ENCODE measurements at places on chromosomes 4 and X.

DNA sequence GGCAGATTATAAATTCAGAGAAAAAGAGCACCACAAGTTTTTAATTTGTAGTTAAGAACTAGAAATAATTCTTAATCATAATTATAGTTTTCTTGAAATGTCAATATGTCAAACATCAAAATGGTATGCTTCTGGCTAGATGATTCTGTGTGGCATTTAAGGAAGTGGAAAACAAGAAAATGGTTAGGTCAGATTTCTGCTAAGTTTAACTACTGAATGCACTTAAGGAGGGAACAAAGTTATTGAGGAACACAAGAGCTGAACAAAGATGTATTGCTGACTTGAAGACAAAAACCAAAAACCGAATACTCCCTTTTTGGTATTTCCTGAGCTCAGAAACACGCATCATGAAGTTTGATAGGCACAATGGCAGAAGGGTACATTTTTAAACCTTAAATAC lies 58.7 kb upstream of the GPR34 start:
- DNase-seq = no peak

GRCh38 chr4:169295822-169296221 lies 25.1 kb upstream of the SH3RF1 start:
- no peak for DNase-seq

GRCh38 chrX:79107891-79108718 lies 36.4 kb upstream of the GPR174 start:
- no peak for DNase-seq

DNA sequence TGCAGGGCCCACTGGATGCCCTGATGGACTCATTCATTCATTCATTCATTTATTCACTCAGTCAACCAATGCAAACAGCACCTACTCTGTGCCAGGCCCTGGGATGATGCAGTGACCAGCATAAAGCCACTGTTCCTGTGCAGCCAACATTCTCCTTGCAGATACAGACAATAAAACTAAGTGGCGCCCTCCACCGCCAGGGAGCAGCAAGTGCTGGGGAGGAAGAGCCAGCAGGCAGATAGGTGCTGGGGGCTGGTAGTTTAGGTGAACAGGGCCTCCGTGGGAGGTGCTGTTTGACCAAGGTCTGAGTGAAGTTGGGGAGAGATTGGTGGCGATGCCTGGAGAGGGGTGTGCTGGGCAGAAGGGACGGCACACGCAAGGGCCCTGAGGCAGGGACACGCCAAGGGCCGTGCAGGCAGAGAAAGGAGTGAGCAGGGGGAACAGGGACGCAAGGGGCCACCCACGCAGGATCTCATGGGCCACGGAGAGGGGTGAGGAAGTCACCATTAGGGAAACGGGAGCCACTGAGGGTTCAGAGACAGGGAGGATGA lies 65.5 kb downstream of the WFS1 start:
- DNase-seq = no peak

- no peak for DNase-seq
Observed at GRCh38 chr4:33429971-33430370, 2709.8 kb downstream of the PCDH7 start.

GRCh38 chr4:3231471-3231870 lies 17.5 kb upstream of the MSANTD1 start:
- no peak for DNase-seq

GRCh38 chr4:110533940-110534339 lies 58.0 kb downstream of the ENPEP start:
- no peak for DNase-seq

DNA sequence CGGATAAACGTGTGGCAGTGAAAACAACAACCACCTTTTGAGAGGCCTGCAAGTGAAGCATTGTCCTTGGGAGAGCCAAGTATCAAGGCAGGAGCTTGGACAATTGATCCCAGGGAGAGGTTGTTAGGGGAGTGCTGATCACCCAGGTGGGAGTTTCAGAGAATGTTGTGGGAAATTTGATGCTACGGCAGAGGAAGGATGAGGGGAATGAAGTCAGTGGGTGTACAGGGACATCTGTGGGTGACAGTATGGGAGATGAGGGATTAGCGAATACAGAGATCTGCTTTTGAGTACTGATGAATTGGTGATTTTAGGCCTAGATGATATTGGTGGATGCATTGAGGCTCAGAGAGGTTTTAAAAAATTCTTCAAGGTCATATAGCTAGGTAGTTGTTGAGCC lies 4.3 kb downstream of the GNL3L start:
- DNase-seq = no peak

DNA sequence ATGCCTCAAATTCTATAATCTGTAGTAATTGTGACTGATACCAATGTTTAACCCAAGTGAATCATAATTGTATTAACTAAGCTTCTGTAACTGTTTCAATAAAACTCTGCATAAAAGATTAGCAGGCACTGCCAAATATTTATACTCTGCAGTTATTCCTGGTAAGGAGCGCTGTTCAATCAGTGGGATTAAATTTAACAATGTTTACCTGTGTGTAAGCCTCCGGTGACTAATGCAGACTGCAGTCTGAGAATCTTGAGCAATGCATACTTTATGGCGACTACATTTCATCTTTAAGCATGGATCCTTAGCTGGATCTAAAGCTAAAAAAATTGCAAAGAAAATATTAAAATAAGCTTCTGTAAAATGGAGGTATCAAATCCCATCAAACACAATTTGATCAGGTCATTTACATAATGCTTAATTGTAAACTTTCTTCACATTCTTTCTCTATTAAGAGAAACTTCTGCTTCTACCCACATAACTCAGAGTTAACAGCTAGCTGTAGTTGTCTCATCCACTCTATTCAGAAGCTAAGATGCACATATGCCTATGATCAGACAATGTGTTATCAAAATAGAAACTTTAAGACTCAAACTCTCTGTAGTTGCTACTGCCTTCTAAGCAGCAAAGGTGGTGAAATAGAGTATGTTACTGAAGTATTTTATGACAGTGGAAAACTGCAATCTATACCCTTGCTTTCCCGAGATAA lies 234.0 kb downstream of the SPOCK3 start:
- DNase-seq = no peak

DNA sequence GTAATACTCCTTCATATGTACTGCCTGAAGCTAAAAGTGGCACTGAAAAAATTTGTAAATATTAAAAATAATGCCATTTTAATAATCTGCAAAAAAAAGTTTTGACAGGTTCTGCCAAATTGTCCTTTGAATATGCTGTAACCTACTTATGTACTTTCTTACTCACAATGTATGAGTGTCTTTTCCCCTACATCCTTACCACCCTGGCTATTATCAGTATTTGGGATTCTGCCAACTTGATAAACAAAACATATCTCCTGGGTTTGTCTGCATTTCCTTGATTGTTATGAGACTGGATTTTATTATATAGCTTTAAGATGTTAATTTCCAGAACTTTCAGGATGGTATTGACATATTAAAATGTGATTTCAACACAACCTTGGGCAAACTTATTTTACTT lies 187.9 kb downstream of the CHM start:
- DNase-seq = no peak

DNA sequence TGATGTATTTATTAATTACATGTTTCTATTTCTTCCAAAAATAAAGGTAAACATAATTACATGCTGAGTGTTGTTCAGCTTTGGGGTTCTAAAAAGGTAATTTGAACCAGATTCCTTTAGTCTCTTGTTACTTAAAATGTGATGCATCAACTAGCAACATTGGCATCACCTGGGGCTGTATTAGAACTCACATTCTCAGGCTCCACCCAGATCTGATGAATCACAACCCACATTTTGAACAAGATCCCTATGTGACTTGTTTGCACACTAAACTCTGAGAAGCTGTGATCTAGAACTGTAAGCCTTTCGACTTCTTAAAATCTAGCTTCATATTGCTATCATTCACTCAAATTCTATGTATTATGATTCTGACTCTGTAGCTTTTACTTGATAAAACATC lies 23.0 kb upstream of the HS3ST1 start:
- DNase-seq = no peak

GRCh38 chr4:158176776-158177175 lies 4.0 kb upstream of the GASK1B start:
- no peak for DNase-seq

GRCh38 chr4:176259330-176260090 lies 9.5 kb downstream of the ASB5 start:
- no peak for DNase-seq

- DNase-seq = no peak
Observed at GRCh38 chrX:154040307-154040756, 20.6 kb upstream of the IRAK1 start.

- no peak for DNase-seq
Observed at GRCh38 chr4:154573190-154573870, 10.5 kb downstream of the FGB start.

DNA sequence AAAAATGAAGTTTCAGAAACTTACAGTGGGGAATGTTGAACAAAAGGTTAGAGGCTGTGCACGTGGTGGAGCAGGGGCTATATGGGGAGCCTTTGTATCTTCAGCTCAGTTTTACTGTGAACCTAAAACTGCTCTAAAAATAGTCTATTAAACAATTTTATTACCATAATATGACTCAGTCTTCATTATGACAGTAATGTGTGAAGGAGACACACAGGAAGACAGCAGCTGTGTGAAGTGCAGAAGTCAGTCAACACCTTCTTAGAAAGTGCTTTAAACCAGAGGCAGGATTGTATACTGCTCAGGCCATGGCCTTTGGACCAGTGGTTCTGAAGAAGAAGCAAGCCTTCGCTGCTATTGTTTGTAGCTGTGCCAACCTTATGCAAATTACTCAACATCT lies 89.7 kb downstream of the ARHGAP10 start:
- DNase-seq = no peak

DNA sequence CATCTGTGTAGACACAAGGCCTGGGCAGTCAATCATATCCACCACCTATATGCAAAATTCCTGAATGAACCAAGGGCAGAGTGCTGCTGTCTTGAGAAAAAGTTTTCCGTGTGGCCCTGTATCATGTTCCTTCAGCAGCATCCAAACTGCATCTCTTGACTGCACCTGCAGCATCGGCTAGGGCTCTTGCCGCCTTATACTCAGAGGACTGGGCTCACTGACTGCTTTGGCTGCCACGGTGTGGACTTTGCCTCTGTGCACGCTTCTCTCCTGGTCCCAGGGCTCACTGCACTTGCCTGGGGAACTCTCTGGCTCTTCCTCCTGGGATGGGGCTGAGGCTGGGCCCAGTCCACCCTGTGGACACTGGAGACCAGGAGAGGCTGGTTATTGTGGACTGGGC lies 39.5 kb upstream of the STS start:
- no peak for DNase-seq

DNA sequence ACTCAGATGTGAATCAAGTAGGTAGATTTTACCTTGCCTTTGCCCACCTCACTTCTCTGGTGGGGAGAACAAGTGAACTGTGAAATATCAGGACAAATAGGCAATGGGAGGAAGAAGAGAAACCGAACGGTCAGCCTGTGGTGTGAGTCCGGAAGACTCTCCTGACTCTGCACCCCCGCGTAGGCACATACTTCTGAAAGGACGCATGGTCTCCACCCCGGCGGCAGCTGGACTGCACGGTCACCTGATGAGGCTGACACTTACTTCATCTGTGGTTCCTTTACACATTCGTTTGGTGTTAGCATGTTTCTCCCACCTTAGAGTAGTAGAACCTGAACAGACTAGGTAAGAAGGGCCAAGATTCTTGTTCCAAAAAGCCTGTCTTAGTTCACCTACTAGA lies 58.4 kb downstream of the NELFA start:
- DNase-seq = no peak

DNA sequence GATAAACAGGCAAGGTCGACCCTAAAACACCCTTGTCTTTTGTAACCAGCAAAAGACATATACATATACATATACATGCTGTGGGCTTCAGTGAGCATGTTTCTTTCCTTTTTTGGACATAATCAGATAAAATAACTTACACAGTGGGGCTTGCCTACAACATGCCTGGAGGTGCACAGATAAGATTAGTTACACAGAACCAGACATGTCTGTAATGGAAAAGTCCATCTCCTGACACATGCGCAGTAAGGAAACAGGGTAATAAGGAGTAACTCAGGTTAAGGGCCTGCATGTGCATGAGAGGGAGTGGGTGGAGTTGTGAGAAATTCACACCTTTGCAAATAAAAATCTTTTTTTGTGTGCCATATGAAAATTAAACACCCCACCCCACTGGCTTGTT lies 3.4 kb downstream of the UGT2A1 start:
- no peak for DNase-seq

GRCh38 chr4:104907074-104907649 lies 239.5 kb upstream of the TET2 start:
- DNase-seq = no peak

GRCh38 chr4:73764513-73764912 lies 24.1 kb downstream of the CXCL8 start:
- no peak for DNase-seq

DNA sequence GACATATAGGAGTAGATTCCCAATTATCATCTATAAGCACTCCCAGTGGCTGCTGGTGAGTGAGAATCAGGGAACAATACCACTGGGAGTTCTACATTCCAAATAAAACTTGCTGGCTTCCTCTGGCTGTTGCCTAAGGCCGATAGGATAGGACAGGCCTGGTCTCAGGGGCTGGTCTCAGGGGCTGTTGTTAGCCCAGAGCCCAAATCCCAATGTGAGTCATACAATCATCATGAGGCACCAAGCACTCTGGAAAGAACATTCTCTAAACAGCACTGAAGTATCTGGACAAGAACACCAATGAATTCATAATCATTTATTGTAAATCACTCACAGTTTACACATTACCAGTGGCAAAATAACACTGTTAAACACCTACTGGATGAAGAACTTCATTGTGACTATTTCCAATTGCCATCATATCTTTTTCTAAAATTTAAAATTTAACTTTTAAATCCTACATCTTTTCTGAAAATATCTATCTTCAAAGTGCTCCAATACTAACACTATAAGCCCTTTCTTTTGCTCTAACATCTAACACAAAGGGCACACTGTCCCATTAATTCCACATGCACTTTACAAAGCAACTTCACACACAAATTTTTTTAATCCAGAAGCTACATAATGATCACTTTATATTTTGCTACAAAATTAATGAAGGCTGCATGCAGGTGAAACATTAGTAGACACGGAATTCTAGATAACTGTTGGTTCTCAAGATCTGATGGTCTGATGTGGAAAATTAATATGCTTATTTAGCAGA lies 67.6 kb upstream of the TMEM150C start:
- no peak for DNase-seq

DNA sequence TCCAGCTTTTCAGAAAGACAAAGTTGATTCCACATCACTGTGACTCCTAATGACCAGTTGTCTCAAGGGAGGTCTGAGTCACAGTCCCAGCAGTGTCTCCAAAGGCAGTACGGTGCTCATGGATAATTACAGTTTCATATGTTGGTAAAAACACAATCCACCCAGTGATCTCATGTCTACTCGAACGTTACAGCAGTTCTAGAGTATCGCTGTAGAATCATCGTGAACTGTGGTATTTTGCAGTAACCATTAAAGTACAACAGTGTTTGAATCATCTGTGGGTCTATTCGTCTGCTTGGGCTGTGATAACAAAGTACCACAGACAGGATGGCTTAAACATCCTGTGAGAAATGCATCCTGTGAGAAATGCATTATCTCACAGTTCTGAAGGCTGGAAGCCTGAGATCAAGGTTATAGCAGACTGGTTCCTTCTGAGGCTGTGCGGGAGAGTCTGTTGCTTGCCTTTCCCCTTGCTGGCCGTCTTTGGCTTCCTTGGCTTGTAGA lies 121.1 kb upstream of the SORBS2 start:
- DNase-seq = no peak

All from NCI-H2081 treated with DMSO at 0.1 percent for 48 hours (cell line).